NCI-H345 (cell line): ENCODE measurements at places on chromosomes 1 and 21.
A peak's percentile ranks its signal among the peaks of the same experiment; 100 is the strongest.

DNA sequence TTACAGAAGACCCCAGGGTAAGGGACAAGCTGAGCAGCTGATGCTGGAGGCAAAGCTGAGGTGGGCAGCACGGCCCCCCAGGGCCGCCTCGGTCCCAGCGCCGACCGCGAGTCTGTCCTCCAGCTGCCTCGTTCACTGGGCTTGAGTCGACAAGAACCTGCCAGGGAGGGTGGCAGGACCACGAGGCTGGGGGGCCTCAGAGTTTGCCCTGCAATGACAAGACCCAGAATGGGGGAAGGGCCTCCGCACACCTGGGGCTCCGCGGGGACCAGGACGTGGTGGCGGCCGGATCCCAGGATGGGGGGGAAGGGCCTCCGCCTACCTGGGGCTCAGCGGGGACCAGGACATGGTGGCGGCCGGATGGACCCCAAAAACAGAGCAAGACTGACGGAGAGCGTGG, 53.9 kb upstream of the COL18A1 start:
- DNase-seq = no peak

DNA sequence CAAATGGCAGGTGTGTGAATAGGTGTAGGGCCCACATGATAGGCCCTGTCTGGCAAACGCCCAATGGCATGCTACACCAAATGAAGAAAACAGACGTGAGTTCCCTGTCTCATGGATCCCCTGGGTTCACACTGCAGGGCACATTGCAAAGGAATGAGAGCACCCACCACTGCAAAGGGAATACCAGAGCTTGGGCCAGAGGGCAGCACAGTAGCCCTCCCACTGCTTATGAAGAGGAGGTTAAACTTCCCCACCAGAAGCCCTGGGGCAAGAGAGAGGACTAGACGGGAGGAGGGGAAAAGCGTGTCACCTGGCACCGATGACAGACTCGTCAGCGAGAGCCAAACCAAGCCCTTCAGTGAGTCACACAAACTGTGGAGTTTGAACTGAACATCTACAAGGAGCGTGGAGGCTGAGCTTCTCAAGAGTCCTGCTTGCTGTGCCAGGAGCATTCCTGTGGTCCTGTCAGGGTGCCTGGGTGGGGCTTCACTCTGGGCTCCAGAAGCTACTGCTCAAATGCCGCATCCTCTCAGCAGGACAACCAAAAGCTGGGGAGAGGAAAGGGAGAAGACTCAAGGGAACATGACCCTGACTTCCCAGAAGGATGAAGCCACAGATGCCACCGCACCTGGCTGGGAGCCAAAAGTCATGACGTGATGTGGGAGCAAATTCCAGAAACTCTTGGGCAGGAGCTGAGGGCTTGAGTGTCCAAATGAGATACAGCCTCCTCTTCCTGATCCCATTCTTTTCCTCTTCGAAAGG, 61.1 kb downstream of the TOMM20 start:
- peak; percentile 70 for DNase-seq

GRCh38 chr1:30749691-30750583, 7.6 kb downstream of the LAPTM5 start:
- no peak for DNase-seq

- DNase-seq = no peak
Observed at GRCh38 chr1:206469933-206470691, at the start of gene IKBKE. TSS of gene IKBKE (plus strand) at chr1:206470476. CDS start at chr1:206473228, 2,752 bp downstream.

DNA sequence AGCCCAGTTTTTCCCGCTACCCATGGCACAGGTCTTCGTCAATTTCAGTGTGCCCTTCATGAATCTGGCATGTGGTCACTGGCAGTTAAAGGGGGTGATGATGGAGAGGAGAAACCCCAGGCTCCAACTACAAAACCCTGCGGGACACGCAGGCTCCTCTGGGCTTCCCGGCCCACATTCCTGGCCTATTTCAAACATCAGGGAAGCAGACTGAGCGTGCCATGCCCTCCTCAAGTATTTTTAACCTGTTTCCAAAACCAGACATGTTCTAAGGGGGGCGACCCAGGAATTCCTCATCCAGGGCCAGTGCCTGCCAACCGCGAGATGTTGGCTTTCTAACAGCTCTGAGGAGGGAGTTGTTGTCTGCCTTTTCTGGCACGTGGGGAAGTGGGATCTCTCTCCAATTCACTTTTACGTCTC, 85.1 kb downstream of the CAPZB start:
- DNase-seq = no peak

DNA sequence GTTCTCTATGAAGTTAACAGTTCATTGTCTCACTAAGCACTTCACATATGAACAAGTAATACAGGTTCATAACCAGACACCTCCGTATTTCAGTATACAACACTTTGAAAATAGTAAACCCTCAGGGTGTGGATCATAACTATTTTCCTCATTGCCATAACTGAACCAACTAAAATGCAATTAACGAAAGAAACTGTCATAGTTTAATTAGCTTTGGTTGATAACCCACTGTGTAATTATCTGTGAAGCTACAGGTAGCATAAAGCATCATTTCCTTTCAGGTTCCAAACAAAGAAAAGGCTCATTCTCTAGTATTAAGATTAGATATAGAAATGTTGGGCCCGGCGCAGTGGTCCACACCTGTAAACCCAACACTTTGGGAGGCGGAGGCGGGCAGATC, 58.5 kb downstream of the EIF4G3 start:
- no peak for DNase-seq

- DNase-seq = peak; percentile 100
Observed at GRCh38 chr1:153122831-153123421, 9.6 kb upstream of the SPRR2F start.

DNA sequence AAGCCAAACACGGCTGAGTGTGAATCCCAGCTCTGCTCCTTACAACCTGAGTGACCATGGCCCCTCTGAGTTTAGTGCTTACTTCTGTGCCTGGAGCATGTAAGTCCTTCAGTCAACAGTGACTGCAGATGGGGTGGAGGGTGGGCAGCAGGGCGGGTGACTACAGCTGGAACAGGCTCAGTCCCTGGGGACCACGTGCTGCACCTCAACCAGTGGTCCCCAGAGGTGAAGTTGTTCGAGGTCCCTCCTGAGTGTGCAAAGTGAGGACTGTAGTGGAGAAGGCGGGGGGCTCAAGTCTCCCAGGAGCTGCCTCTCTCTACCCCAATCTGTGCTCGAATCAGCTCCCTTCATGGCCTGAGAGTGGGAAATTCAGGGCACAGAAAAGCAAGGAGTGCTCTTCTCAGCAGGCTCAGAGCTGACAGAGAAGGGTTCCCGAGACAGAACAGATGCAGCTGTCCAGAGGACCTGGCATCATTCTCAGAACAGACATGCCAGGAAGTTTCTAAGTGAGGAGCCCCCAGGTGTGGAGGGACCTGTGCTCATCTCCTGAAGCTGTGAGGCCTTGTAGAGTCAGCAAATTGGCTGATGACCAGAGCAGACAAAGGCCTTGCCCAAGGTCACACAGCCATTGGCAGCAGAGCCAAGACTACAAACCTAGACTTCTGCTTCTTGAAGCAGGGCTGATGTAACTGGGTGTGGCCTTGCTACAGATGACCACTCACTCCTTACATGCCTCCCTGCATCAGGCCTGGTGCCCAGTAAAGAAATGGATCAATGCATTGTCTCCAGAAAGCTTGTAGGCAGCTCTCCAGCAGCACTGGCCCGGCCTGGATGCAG, 61.7 kb upstream of the EDN2 start:
- no peak for DNase-seq

DNA sequence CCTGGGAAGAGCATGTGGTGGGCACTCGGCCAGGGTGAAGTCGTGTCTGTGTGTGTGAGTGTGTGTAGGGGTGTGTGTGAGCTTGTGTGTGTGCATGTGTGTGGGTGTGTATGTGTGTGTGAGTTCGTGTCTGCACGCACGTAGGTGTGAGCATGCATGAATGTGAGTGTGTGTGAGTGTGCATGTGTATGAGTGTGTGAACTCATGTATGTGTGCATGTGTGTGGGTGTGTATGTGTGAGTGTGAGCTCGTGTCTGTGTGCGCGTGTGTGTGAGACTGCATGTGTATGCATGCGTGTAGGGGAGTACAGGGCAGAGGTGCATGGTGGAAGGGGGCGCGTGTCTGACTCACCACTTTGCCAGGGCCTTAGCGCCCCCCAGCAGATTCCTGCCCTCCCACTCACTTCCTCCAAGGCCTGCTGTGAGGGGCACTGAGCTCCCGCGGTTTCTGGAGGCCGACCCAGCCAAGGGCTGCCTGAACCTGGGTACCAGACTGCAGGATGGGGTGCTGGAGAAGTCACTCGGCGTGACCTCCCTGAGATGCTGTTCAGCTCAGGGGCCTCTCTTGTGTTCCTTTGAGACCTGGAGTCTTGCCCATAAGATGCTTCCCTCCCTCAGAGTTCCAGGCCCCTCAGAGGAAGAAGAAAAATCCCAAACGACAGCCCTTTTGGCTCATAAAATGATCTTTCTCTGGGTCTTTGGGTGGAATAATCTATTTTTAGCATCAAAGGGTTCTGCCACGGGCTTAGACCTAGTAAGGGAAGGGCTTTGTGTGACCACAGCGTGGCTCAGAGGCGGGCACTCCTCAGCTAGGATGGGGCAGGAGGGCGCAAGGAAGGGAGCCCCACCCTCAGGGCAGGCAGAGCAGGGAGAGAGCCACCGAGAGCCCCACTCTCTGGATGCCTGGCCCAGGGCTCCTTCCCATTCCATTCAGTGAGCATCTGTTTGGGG, 41.1 kb upstream of the RUNX3 start:
- no peak for DNase-seq

GRCh38 chr1:164534863-164535610, 23.9 kb upstream of the PBX1 start:
- no peak for DNase-seq

DNA sequence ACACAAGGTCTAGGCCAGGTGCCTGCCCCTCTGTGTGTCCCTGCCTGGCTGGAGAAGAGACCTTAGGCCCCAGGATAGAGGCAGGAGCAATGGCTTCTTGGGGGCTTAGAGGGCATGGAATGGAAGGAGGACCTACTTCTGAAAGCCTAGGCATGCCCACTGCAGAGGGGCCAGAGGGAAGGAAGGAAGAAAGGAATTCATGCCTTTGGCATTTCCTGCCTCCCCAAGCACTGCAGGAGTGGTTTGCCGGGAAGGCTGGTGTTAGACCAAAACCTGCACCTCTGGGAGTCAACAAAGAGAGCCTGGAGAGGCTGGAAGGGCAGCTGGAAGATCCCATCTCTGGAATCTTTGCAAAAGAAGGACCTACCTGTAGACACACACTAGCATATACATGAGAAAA, 50.7 kb upstream of the KCNE2 start:
- no peak for DNase-seq

- DNase-seq = no peak
Observed at GRCh38 chr1:147634645-147635044, 35.7 kb downstream of the ACP6 start.

GRCh38 chr1:78855258-78855657, 151.3 kb downstream of the ADGRL4 start:
- no peak for DNase-seq

DNA sequence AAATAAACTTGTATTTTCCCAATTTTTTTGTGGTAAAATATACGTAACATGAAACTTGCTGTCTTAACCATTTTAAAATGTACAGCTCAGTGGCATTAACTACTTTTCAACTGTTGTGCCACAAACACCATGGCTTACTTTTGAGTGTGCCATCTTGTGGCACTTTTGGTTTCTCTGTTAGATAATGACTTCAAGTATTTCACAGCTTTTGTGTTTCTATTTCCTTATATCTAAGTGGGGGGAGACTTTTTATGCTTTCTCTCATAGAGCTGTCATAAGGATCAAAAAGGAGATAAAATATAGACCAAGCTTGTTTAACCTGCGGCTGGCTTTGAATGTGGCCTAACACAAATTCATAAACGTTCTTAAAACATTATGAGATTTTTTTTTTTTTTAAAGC, 44.3 kb downstream of the CDC14A start:
- DNase-seq = no peak

DNA sequence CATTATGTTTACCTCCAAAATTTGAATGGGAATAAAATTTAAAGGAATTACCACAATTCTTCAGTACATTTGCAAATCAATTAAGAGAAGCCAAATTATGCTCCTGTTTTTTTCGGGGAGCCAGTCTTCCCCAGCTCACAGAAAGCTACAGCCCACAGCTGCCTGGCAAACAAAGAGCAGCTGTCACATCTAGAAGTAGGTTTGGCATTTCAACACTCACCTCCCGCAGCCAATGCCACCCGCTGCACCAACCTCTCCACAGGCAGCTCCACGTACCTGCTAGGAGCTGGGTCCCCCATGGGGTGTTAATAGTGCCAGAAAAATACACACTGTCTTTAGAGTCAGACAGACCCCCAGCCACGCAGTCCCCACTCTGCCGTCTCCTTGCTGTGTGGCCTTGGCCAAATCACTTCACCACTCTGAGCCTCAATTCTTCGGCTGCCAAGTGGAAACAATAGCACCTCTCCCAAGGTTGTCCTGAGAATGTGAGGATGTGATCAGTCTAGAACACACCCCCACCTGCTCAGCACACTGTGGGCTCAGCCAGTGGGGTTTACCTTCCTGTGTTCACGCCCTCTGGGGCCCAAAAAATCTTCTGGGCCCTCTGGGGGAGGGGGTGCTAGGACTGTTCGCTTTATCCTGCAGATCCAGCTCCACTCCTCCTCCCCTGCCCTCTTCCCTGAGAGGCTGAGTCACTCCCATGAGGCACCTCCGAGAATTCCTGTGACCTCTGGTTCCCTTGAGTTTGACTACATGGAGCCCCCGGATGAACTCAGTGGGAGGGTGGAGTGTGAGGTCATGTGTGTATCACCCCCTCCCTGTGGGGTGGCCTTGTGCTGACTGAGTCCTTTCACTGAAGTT, 204.3 kb upstream of the GRIK3 start:
- DNase-seq = peak; percentile 92

- DNase-seq = no peak
Observed at GRCh38 chr1:24696041-24696755, 49.0 kb upstream of the CLIC4 start.

DNA sequence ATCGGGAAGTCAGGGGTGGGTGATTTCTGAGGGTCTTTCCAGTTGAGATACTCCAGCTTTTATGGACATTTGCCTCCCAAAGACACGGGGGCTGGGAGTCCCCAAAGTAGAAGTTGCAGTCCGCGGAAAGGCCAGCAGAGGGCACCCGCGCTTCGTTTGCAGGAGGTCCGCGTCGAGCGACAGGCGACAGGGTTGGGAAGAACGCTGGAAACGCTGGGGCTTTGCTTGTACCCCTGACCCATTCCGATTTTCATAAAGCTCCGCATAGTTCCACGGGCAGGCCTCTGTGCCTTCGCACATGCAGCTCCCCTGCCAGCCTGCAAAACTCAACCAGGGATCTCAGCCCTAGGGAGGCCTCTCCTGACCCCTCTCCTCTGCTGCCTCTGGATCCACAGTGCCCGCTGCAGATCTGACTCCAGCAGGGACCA, 44.2 kb upstream of the LAPTM5 start:
- peak; percentile 75 for DNase-seq

DNA sequence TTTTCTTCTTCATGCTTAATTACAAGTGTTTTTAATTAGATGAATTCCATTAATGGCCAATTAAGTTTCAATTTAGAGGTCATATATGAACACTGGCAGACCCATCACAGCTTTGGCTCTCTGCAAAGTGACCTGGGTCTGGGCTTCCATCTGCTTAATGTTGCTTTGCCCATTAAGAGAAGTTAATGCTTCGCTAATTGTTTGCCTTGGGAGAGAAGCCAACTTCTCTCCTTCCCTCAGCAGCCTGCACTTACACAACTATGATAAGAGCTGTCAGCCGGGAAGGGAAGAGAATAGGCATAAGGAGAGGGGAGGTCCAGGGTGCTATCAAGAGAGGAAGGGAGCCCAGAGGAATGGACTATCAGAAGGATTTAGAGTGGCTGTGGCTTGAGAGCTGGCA, 29.0 kb upstream of the CCDC190 start:
- no peak for DNase-seq
